Endothelial cell of umbilical vein (primary cell): ENCODE measurements at places on chromosomes 12 and 14.
A peak's percentile ranks its signal among the peaks of the same experiment; 100 is the strongest.

GRCh38 chr14:95229749-95230148, 72.4 kb upstream of the DICER1 start:
- H3K4me3 ChIP-seq = no peak overlapping the region
- H3K27me3 ChIP-seq = peaks cover 2% of the 10 kb centered on the region
- H3K36me3 ChIP-seq = no peaks in the 10 kb centered on the region
- peaks cover 8% of the 10 kb centered on the region for H3K4me1 ChIP-seq
- H3K27ac ChIP-seq = no peak overlapping the region

GRCh38 chr14:80977221-80977620, 21.8 kb downstream of the TSHR start:
- no peaks in the 10 kb centered on the region for H3K27me3 ChIP-seq
- H3K4me3 ChIP-seq = no peak overlapping the region
- no peak overlapping the region for H3K27ac ChIP-seq
- no peak for DNase-seq
- H3K36me3 ChIP-seq = no peaks in the 10 kb centered on the region
- no peaks in the 10 kb centered on the region for H3K4me1 ChIP-seq

DNA sequence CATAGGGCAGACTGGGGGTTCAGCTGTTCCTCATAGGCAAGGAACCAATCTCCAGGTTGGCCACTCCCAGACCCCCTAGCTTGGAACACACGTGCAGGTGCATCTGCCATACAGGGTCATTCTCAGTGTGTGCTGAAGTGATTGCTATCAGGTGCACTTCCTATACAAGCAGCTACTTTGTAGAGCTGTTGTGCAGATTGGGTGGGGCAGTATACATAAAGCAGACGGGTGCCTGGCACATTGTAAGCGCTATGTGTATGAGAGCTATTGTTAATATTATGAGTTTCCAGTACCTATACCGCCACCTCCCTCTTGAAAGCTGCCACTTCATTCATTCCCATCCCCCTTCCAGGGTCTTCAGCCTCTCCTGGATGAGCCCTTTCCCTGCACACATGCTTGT, 17.3 kb downstream of the IRF2BPL start:
- H3K36me3 ChIP-seq = no peaks in the 10 kb centered on the region
- no peak overlapping the region for H3K4me3 ChIP-seq
- H3K27me3 ChIP-seq = no peaks in the 10 kb centered on the region
- H3K27ac ChIP-seq = no peak overlapping the region

DNA sequence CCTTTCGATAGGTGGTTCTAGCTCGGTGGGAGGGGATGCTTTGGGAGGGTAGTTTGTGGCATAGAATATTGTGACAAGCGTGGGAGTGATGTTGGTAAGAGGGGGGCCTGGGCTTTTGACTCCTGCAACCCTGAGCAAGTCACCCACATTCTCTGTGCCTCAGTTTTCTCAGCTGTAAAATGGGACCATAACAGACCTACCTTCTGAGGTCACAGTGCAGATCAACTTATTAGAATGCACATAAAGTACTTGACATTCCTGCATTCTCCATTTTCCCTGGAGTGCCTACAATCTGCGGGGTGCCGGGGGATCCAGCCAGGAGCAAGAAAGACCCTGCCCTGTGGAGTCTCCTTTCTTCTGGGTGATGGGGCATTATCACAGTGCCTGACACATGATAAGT, 63.2 kb downstream of the SLC24A4 start:
- no peaks in the 10 kb centered on the region for H3K36me3 ChIP-seq
- H3K27ac ChIP-seq = no peak overlapping the region
- H3K4me1 ChIP-seq = no peaks in the 10 kb centered on the region
- no peak for DNase-seq
- H3K4me3 ChIP-seq = no peak overlapping the region
- no peaks in the 10 kb centered on the region for H3K27me3 ChIP-seq

- H3K27me3 ChIP-seq = no peaks in the 10 kb centered on the region
- no peak overlapping the region for H3K27ac ChIP-seq
- no peaks in the 10 kb centered on the region for H3K4me1 ChIP-seq
Measured at GRCh38 chr14:71597287-71597920, 334.8 kb upstream of the RGS6 start.

DNA sequence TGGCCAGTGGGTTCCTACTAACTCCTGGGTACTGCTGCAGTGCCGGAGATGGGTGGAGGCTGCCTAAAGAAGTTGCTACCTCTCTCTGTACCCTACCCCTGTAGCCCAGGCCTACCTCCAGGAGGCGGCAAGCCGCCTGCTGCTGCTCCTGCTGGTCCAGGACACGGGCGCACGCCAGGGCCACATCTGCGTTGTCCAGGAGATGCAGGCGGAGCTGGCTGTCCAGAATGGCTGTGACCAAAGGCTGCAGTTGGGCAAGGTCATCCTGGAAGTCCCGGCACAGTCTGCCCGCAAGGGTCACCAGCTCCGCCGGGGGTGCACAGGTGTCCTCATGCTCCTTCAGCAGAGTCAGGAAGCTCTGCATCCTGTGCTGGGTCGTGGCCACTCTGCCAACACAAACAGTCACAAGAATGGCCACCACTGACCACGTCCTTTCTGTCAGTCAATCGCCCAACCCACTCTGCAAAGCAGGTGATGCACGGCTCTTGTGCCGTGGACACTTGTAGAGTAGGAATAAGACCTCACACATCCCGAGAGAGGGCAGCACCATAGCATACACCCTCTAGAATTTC, 1.6 kb downstream of the ANHX start:
- no peak overlapping the region for H3K27ac ChIP-seq
- DNase-seq = no peak
- H3K36me3 ChIP-seq = no peaks in the 10 kb centered on the region
- H3K4me1 ChIP-seq = no peaks in the 10 kb centered on the region
- no peaks in the 10 kb centered on the region for H3K27me3 ChIP-seq

DNA sequence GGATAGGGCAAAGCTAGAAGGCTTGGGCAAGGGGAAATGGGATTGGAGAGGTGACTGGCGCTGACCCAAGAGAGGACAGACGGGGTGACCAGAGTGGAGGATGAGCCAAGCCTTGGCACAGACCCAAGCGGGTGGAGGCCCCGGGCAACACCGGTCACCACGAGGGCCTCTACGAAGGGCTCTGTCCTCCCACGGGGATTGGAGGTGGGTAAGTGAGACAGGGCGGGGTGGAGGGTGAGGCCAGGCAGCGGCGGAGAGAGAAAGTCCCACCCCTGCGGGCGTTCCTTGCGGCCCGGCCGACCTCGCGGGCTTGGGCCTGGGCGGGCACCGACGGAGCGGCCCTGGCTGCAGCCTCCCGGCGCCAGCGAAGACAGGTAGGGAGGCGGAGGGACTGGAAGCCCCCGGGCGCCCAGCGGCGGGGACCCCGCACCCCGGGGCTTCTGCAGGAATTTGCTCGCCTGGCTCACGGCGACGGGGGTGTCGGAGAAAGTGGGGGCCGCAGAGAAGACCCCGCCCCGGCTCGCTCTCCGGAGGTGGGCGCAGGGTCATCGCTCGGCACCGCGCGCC, at the start of gene PAPLN:
Gene PAPLN, plus strand, starts transcription at position 288 of the 567 bp plus-strand sequence. CDS start 2,273 bp downstream, outside the sequence.
- H3K4me3 ChIP-seq = peak within 1 kb of the TSS; percentile 44

GRCh38 chr14:73945159-73945670, 4.7 kb downstream of the FAM161B start:
- peaks cover 14% of the 10 kb centered on the region for H3K36me3 ChIP-seq
- no peaks in the 10 kb centered on the region for H3K4me1 ChIP-seq
- no peaks in the 10 kb centered on the region for H3K27me3 ChIP-seq
- H3K27ac ChIP-seq = no peak overlapping the region

DNA sequence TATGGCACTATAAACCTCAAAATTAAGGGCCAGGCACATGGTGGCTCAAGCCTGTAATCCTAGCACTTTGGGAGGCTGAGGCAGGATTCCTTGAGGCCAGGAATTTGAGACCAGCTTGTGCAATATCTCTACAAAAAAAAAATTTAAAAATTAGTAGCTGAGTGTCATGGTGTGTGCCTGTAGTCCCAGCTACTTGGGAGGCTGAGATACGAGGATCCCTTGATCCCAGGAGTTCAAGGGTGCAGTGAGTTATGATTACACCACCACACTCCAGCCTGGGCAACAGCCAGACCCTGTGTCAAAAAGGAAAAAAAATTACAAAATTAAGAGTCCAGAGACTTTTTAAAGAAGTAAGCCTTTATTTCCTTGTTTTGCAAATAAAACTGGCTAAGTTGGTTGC, 1.8 kb upstream of the GCN1 start:
- peaks cover 22% of the 10 kb centered on the region for H3K36me3 ChIP-seq
- no peak overlapping the region for H3K4me3 ChIP-seq
- H3K27me3 ChIP-seq = no peaks in the 10 kb centered on the region
- no peak overlapping the region for H3K27ac ChIP-seq
- no peak for DNase-seq
- peaks cover 48% of the 10 kb centered on the region for H3K4me1 ChIP-seq

- no peaks in the 10 kb centered on the region for H3K4me1 ChIP-seq
- no peak overlapping the region for H3K4me3 ChIP-seq
- H3K36me3 ChIP-seq = no peaks in the 10 kb centered on the region
- no peak overlapping the region for H3K27ac ChIP-seq
- H3K27me3 ChIP-seq = peaks cover 19% of the 10 kb centered on the region
Measured at GRCh38 chr12:95949477-95950206, 6.5 kb downstream of the AMDHD1 start.

GRCh38 chr14:105529319-105529568, 2.9 kb downstream of the TMEM121 start:
- peaks cover 17% of the 10 kb centered on the region for H3K4me1 ChIP-seq
- no peak overlapping the region for H3K27ac ChIP-seq

- peak; percentile 62 for DNase-seq
- peak overlapping the region; percentile 23 for H3K4me3 ChIP-seq
- H3K27me3 ChIP-seq = no peaks in the 10 kb centered on the region
- H3K36me3 ChIP-seq = no peaks in the 10 kb centered on the region
Measured at GRCh38 chr12:48197549-48197970, 5.5 kb downstream of the OR10AD1 start.

DNA sequence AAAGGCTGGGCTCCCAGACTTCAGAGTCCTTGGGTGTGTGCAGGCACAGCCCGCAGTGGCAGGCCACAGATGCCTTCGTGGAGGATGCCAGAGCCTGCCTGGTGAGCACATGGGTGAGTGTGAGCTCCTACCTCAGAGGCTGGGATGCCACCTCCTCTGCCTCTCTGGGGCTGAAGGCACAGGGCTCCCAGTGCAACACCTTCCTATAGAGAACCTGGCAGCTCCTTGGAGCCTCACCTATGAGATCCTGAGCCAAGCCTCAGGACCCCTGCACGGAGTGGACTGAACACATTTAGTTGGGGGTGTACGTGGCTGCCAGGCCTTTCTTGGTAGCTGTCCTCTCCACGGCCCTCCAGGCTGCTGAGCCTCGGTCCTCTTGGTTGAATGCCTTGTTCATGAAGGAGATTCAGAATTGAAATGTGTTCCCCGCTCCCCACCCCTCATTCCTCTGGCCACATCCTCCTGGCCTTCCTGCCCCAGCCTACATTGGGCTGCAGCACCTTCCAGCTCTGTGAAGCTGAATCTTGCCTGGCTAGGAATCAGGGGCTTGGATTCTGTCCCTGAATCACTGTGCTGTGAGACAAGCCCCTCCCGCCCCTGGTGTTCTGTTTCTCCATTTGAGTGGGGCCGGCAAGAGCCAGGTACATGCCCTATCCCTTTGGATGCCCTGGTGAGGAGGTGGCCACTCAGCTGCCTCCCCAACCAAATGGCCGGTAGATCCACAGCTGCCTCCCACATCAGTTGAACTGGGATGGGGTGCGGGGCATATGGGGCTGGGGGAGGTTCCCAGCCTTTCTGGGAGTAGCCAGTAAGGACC, 38.7 kb upstream of the TRAF3 start:
- no peak for DNase-seq
- no peak overlapping the region for H3K27ac ChIP-seq
- H3K27me3 ChIP-seq = no peaks in the 10 kb centered on the region
- H3K36me3 ChIP-seq = no peaks in the 10 kb centered on the region
- no peaks in the 10 kb centered on the region for H3K4me1 ChIP-seq
